Osteocyte (in vitro differentiated cells): ENCODE measurements at places on chromosomes 11 and 22. TPM values are rescaled to one million over a fixed set of nuclear protein-coding genes. Genes with fewer than 3 reads are reported as not detected.

USP2 gene
- total RNA-seq = 0.11 and 0.24 TPM in 2 replicates

BRSK2 gene
- total RNA-seq = 1.7 and 1.9 TPM in 2 replicates

SLN gene
- not detected in 2 replicates for total RNA-seq

OR56A1 gene
- total RNA-seq = not detected in 2 replicates

GTSE1 gene
- total RNA-seq = 9.4 and 10.0 TPM in 2 replicates

MAPK8IP1 gene
- total RNA-seq = 9.8 and 10.1 TPM in 2 replicates

DNA sequence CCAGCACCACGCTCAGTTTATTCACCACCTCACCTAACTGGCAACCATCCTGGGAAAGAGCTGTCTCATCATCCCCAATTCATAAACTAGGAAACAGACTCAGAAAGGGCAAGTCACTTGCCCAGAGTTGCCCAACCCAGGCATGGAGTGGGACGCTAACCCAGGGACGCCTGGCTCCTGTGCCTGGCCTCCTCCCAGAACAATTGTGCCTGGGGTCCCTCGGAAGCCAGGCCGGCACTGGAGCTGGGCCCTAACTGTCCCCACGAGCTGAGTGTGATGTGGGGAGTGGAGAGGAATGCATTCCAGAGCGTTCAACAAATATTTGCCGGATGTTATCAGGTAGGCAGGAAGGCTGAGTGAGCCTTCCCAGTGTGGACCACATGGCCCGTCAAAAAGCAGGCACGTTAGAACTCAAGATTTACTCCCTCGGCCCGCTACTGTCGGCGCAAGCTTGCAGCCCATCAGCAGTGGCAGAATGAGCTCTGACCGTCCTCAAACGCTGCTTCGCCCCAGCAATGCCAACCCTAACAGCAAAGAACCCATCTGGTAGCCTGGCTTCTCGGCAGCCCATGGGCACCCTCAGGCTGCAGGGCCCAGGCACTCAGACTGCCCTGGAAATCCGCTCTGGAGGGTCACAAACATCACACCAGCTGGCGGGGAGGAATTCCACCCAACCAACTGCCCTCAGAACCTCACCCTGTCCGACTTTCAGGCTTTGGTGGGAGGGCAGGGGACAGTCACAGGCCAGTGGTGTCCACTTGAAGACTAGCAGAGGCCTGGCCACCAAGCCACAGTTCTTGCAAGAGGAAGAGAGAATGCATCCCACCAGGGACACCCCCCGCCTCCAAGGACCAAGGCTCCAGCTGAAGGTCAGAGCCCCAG lies 35.6 kb downstream of the MYH9 start:
- H3K4me1 ChIP-seq = peaks cover 90% of the 10 kb centered on the region
- H3K27ac ChIP-seq = peak overlapping the region; percentile 98
- peaks cover 8% of the 10 kb centered on the region for H3K36me3 ChIP-seq

DNA sequence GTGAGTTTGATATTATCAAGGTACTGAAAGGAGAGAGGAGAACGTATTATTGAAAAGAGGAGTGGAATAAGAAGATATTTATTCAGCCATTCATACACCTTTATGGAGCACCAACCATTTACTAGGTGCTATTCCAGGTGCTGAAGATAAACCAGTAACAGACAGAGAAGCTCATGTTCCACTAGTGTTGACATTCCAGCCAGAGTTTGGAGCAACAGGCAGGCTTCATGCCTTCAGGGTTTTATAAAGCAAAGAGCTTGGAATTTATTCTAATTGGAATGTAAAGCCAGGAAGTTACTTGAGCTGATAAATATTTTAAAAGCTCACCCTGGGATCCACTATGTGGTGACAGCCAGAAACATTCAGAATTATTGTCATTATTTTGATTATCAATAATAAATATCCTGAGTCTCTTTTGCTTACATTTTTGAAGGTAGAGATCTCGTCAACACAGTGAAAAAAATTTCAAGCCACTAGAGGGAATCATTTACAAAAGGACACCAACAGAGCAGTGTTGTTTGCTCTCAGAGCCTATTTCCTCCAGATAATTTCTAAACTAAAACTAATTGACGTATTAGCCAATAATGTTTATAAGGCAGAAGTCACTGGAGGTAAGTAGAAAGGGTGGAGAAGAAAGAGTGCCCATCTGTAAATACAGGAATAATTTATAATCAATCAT lies 172.0 kb downstream of the KCNA4 start:
- H3K36me3 ChIP-seq = no peaks in the 10 kb centered on the region
- no peak overlapping the region for H3K27ac ChIP-seq
- no peaks in the 10 kb centered on the region for H3K27me3 ChIP-seq
- no peak overlapping the region for H3K4me3 ChIP-seq

DNA sequence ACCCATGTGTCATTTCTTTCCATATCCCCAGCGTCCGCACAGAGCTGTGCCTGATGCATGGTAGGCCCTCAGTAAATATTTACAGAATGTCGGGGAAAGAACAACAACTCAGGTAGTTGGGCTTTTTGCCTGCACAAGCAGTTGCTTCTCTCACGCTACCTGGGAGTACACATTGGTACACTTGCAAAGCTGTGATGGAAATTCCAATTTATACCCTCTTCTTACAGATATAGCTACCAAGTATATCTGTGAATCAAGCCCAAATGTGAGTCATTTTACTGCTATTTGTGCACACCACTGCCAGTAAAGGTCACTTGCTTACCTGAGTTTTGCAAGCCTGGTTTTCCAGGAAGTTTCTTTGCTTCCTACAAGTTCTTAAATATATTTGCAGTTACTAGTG lies 333.0 kb upstream of the NARS2 start:
- H3K4me1 ChIP-seq = no peaks in the 10 kb centered on the region
- no peak overlapping the region for H3K27ac ChIP-seq
- peaks cover 3% of the 10 kb centered on the region for H3K36me3 ChIP-seq
- no peaks in the 10 kb centered on the region for H3K27me3 ChIP-seq
- no peak overlapping the region for H3K4me3 ChIP-seq
- no peak for DNase-seq

DNA sequence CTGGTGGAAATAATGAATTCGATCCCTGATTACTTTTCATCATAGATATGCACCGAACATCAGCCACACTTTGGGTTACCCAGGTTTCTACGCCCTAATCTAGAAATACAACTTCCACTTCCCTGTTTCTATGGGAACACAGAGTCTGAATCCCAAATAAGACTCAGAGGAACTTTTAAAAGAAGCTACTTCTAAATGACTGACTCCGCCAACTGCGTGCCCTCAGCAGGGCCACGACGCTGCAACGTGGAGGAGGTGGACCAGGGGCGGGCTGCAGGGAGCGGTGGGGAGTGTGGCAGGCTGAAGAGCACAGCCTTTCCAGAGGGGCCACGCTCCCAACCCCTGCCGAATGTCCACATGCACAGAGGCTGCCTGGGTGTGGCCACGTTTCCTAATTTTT lies 304.0 kb downstream of the SHANK2 start:
- H3K27ac ChIP-seq = no peak overlapping the region
- H3K4me3 ChIP-seq = no peak overlapping the region
- no peaks in the 10 kb centered on the region for H3K27me3 ChIP-seq
- no peaks in the 10 kb centered on the region for H3K36me3 ChIP-seq
